ENCODE measurements at places on chromosomes 5 and 9. TPM values are rescaled to one million over a fixed set of nuclear protein-coding genes. Genes with fewer than 3 reads are reported as not detected.

GRCh38 chr5:7415587-7416535 lies 19.9 kb downstream of the ADCY2 start:
- DNase-seq = no peak

GRCh38 chr9:121598965-121599871 lies 52.2 kb upstream of the DAB2IP start:
- no peak for DNase-seq

- no peak for DNase-seq
These were observed at the start of gene FGD3 for GRCh38 chr9:92947268-92948037. Gene FGD3, plus strand, starts transcription at chr9:92947523. Its CDS starts 28,734 bp downstream, at chr9:92976257.

- no peak for DNase-seq
These were observed 89.8 kb downstream of the CACNA1B start for GRCh38 chr9:137967280-137967953.

DNA sequence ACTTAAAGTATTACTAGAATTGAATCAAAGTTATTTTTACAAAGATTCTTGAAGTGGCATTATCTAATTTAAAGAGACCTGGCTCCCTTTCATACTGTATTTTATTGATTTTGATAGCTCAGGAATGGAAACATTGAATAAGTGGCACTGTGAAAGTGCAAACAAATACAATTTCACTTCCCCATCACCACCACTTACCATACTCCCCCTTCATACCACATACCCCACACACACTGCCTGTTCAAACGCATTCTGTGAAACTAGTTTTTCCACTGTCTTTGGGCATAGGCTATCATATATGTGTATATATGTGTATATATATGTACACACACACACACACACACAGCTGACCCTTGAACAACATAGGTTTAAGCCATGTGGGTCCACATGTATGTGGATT lies 62.1 kb upstream of the ATG10 start:
- no peak for DNase-seq

- DNase-seq = no peak
These were observed 55.5 kb downstream of the TMOD1 start for GRCh38 chr9:97556721-97557605.

DNA sequence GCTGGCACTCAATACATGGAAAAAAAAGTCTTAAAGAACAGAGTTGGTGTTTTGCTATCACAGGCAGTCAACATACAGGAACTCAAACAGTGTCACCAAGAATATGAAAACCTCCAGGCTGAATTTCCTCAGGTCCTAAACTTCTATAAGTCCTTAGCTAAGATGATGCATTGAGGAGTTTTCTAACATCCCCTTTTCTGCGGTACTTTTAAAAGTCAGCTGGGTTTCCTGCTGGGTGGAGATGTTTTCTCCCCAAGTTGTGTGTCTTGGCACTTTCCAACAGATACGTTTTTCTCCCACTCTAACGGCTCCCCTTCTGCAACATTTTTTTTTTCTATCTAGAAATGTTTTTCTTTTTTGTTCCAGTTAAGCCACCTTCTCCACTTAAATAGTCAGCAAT lies 244.8 kb upstream of the HAPLN1 start:
- DNase-seq = peak; percentile 7

DNA sequence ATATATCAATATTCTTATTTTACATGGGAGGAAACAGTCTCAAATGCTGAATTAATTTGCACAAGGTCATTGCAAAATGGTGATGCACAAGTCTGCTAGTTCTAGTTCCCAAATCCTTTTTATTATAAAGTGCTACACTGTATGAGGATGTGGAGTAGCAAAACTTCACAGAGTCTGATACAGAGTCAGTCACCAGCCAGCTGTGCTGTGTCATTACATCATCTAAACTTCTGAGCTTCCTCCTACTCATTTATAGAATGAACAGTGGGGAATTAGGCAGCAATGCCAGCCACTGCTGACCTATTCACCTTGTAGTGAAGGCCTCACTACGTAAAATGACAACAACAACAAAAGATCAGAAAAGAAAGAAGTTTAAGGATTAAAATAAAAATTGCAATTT lies 357.8 kb downstream of the TMEM167A start:
- DNase-seq = peak; percentile 17

DNA sequence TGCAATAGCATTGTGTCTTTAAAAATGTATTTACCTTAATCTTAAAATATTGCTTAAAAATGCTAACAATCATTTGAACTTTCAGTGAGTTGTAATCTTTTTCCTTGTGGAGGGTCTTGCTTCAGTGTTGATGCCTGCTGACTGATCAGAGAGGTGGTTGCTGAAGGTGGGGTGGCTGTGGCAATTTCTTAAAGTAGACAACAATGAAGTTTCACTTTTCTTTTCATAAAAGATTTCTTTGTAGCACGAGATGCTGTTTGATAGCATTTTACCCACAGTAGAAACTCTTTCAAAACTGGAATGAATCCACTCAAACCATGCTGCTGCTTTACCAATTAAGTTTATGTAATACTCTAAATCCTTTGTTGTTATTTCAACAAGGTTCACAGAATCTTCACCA lies 50.8 kb downstream of the NR3C1 start:
- DNase-seq = no peak

GRCh38 chr5:87147441-87147840 lies 120.2 kb upstream of the RASA1 start:
- peak; percentile 31 for DNase-seq

DNA sequence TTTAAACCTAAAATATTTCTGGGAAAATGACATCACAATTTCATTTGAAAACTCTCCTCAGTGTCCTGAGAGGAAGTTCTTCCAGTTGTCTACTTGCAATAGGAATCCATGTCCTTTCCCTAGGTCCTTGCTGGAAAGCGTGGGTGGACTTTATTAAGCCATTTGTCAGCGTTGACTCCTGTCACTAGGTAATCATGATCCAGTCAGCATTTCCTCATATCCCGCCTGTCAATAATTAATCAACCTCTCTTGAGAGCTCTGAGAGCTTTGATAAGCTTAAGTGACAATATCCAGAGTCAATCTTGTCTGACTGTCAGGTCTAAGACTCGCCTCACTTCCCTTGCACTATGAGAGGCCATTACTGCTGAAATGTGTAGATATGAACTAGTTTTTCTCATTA lies 107.2 kb upstream of the SLIT3 start:
- no peak for DNase-seq

GRCh38 chr9:15453956-15454355 lies 31.3 kb downstream of the SNAPC3 start:
- no peak for DNase-seq

GRCh38 chr9:124078641-124079040 lies 67.1 kb downstream of the LHX2 start:
- DNase-seq = peak; percentile 16

DNA sequence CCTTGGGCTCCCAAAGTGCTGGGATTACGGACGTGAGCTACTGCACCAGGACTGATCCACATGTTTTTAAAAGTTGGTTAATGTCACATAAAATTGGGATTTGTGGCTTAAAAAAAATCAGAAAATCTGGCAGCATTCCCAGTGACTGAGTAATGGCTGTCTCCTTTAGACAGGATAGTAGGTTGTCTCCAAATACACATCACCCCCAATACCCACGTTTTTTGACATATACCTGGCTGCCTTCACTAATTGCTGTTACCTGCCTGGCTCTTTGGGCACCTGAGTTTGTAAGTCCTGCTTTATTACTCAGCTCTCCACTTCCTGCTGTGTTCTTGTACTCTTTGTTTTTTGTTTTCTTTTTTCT lies 84.8 kb downstream of the KDM4C start:
- DNase-seq = peak; percentile 36

DNA sequence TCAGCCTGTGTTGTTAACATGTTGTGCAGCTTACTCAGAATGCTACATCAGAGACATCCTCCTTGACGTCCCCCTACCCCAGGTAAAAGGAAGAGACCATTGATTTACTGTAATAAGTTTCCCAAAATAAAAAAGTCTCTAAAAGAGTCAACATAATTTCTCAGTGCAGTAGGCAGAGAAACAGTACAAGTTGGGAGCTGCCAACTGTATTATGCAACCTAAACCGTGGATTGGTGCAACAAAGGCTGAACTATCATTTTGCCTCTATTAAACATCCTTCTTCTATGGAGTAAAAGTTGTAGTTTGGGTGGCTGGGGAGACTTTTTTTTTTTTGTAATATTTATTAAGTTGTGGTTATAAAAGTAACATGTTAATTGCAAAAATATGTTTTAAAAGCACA lies 208.0 kb downstream of the NR3C1 start:
- peak; percentile 78 for DNase-seq

GRCh38 chr9:82865524-82865923 lies 197.4 kb downstream of the RASEF start:
- DNase-seq = no peak

- no peak for DNase-seq
These were observed 73.1 kb downstream of the COMMD10 start for GRCh38 chr5:116157902-116158301.

GRCh38 chr5:125576822-125577221 lies 830.4 kb upstream of the ZNF608 start:
- peak; percentile 57 for DNase-seq

GRCh38 chr5:96187309-96188027 lies 225.8 kb upstream of the ELL2 start:
- no peak for DNase-seq

DNA sequence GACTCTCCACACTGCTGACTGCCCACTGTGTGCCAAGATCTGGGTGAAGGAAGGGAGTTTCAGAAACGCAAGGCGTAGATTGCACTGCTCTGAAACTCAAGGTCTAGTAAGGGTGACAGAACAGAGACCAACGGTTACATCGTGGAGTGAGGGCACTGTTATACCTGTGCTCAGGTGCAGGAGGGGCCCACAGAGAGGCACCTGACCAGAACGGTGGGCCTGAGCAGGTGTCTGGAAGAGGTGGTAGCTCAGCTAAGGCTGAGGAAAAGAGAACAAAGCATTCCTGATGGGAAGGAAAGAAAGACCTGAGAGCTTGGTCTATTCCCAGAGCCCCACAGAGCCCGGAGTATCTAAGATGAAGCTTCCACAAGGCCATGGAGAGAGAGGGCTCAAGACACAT lies 267.2 kb downstream of the MED10 start:
- no peak for DNase-seq

- peak; percentile 71 for DNase-seq
These were observed 61.6 kb upstream of the ANGPTL2 start for GRCh38 chr9:127183814-127184582.

DNA sequence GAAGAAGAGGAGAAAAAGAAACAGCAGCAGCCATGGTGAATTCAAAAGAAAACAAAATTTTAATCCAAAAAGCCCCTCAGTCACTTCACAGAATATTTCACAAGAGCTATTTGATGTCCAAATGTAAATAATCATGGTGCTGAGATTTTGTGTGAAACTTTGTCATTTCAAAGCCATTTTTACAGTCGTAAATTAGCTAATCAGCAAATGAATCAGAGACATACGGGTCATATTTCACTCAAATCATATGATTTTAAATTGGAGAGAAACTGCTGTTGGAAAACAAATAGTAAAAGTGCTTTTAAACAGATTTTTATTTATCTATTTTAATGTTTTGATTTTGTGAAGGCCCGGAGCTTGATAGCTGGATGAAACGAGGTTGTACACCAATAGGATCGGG lies 101.4 kb upstream of the SMIM23 start:
- no peak for DNase-seq

DNA sequence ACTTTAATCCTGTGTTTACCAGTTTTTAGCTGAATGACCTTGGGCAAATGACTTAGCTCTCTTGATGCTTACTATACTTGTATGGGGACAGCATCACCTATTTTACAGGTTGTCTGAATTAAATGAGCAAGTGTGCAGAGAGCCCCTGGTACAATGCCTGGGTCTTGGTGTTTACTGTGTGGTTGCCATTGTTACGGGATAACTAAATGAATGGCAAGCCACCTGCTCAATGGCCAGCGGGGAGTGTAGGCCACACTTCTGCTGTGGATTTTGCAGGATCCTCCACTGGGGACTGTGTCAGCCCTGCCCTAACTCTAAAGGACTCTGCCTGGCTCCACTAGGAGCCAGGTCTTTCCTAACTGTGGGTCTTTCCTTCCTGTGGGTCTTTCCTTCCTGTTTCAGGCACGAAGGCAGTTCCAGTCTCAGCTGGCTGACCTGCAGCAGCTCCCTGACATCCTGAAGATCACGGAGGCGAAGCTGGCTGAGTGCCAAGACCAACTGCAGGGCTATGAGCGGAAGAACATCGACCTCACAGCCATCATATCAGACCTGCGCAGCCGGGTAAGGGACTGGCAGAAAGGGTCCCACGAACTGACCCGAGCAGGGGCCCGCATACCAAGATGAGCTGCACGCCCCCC lies 10.3 kb upstream of the GLE1 start:
- no peak for DNase-seq

DNA sequence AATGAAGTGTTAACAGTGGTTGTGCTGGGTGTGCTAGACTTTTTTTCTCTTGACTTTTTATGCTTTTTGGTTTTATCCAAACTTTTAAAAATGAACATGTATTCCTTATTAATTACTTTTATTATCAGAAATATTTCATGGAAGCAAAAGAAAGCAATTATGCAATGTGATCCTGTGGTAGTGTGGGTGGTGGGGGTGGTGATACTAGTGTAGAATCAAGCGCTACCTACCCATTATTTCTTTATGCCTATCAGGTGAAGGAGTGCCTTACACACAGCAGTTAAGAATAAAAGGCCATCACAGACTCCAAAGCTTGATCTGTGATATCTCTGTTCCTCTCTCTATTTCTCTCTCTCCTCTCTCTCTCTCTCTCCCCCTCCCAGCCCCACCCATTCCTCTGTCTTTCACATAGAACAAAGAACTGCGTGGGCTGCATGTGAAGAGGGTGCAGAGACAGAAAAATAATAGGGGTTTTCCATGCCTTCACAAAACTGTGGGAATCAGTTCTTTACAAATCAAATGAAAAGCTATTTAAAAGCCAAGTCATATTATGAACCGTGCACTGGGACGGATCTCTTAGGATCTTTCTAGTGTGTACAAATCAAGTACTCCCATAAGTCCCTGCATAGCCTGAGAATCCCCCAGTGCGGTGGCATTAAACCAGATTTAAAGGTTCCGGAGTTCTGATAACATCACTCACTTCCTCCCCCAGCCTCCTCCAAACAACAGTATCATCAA lies 351.2 kb downstream of the RAB3C start:
- DNase-seq = no peak

GRCh38 chr5:36305571-36306326 lies 4.0 kb upstream of the RANBP3L start:
- DNase-seq = peak; percentile 71

DNA sequence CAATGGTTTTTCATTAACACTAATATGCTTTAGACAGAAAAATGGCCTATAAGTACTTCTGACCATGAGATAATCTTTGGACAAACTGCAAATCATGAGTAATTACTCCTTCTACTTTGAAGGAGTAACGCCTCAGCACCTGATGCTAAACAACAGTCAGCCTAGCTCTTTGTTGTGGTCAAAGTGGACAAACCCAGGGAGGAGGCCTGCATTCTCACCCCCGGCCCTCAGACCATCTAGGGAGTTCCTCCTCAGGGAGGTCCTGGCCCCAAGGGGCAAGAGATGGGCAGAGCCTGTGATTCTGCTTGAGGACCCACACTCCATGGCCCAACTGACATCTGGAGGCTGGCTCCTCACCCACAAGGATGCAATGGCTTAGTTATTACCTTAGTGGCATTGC lies 48.2 kb upstream of the ANGPTL2 start:
- DNase-seq = no peak

Gene DCANP1
- not detected for total RNA-seq

Gene PTCD2
- total RNA-seq = 13.6 TPM

Gene INSYN2B
- 7.8 TPM for total RNA-seq

Gene FAM151B
- 6.8 TPM for total RNA-seq

Gene NR5A1
- total RNA-seq = not detected

Gene OLFML2A
- 1.7 TPM for total RNA-seq

Gene LPAR1
- 39.2 TPM for total RNA-seq

Gene MED22
- 19.7 TPM for total RNA-seq

Gene GABRA1
- not detected for total RNA-seq

Gene ALDH7A1
- 67.5 TPM for total RNA-seq

Gene WHRN
- total RNA-seq = 2.1 TPM

Data from fibroblast of the aortic adventitia (primary cell).